ENCODE measurements at places on chromosomes 6 and 20.

GRCh38 chr6:22830463-22830862 lies 261.1 kb downstream of the HDGFL1 start:
- DNase-seq, result no peak

DNA sequence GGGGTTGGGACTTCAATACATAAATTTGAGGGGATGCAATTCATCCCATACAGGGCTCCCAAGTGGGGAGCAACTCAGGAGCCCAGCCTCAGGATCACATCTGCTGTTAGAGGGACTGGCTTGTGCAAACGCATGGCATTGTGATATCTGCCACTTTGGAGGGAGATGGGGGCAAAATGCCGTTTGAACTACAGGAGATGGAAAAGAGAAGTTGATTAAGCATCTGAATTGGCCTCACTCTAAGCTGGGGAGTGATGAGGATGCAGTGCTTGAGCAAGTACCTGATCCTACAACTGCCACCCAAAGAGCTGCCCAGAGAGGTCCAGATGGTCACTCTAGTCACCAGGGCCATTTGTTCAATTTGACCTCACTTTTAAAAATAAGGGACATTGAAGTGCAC lies 2.0 kb downstream of the LY86 start:
- DNase-seq, result no peak

- DNase-seq, result no peak
Measured at GRCh38 chr6:12075067-12075563, 63.0 kb downstream of the HIVEP1 start.

GRCh38 chr6:37496951-37497885 lies 2.5 kb downstream of the CCDC167 start:
- DNase-seq, result no peak

- no peak for DNase-seq
Measured at GRCh38 chr6:169805242-169805838, 53.9 kb downstream of the ERMARD start.

- no peak for DNase-seq
Measured at GRCh38 chr6:155434096-155434495, 21.5 kb downstream of the NOX3 start.
